ENCODE measurements at places on chromosomes 7 and 10.
A peak's percentile ranks its signal among the peaks of the same experiment; 100 is the strongest.

- no peak for DNase-seq
These were observed 396.1 kb upstream of the KLF6 start for GRCh38 chr10:4181081-4181480.

DNA sequence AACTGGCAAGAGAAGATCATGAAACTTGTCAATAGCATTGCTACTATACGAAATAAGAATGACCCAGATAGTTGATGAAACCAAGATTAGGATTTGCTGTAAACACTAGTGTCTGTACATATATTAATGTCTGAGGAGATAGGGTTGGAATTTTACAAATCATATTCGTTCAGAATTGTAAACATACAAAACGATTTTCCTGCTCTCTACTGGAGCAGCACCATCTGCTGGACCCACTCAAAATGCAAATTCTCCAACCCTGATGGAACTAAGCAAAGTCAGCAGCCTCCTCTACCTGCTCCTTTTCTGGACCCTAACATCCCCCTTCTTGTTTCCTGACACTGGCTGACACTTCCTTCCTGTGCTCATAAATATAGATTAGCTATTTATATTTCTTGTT, 29.4 kb upstream of the SGMS1 start:
- peak; percentile 38 for DNase-seq

DNA sequence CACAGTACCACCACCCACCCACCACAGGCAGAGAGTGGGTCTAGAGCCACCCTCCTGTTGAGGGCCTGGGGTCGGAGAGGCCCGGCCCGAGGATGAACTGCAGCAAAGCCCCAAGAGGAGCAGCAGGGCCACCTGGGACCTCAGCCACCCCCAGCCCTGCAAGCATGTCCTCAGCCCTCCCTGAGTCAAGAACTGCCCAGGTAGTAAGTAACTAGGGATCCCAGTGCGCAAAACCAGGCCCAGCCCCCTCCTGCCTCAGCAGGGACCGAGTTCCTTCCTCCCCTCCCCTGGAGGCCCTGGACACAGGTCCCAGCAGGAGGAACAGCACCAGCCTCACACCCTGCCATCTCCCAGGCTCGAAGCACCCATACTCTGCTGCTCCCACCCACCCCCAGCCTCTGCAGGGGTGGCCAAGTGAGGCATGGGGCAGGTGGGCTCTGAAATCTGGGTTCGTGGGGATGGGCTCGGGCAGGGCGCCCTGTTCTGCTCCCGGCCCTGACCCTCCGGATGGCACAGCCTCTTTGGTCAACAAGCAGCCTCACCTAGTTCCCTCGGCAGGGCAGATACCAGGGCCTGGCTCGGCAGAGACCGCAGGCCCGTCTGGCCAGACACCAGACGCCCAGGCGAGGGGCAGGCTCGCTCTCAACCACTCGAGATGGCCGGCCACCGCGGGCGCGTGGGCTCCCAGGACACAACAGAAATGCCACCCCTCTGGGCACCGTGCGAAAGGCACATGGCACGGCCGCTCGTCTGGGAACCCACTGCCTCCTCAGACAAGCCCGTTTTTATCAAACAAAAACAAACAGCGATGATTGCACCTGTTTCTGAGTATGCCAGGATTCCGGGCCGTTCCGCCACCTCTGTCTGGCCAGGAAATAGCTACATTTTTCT, 15.2 kb downstream of the PDGFA start:
- DNase-seq: no peak

DNA sequence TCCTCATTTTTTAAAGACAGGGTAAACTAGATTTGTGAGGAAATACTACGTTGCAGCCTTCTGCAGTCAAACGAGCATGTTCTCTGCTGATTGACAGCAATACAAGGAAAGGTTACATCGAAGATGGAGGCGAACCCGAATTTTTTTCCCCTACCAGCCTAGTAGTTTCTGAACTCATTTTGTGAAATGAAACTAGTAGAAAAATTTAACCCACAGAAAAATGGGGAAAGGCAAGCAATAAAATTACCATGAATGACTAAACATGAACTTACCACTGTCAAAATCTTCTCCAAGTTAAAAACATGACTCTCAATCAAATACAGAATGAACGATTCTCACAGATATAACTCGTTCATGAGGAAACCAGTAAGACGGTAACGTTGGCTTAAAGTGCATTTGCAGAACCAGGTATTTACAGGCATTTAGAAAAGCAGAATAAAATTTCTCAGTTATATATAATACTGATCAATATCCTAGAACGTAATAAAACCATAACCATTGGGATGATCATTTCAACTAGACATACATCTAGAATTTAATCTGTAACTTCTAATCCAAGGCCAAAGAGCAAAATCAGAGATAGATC, 73.9 kb downstream of the CELF2 start:
- no peak for DNase-seq

GRCh38 chr7:1678081-1678543, 8.0 kb downstream of the ELFN1 start:
- no peak for DNase-seq
